ENCODE measurements at places on chromosomes 16 and 17. TPM values are rescaled to one million over a fixed set of nuclear protein-coding genes. Genes with fewer than 3 reads are reported as not detected.

The CBX4 gene
- 15.6 TPM for total RNA-seq

The CCL1 gene
- not detected for total RNA-seq

The CX3CL1 gene
- 19.1 TPM for total RNA-seq

The TMEM204 gene
- total RNA-seq, result 23.6 TPM

The NPIPB9 gene
- 6.7 TPM for total RNA-seq

The NOMO2 gene
- total RNA-seq, result 172 TPM

The RTN4RL1 gene
- total RNA-seq, result 3.6 TPM

DNA sequence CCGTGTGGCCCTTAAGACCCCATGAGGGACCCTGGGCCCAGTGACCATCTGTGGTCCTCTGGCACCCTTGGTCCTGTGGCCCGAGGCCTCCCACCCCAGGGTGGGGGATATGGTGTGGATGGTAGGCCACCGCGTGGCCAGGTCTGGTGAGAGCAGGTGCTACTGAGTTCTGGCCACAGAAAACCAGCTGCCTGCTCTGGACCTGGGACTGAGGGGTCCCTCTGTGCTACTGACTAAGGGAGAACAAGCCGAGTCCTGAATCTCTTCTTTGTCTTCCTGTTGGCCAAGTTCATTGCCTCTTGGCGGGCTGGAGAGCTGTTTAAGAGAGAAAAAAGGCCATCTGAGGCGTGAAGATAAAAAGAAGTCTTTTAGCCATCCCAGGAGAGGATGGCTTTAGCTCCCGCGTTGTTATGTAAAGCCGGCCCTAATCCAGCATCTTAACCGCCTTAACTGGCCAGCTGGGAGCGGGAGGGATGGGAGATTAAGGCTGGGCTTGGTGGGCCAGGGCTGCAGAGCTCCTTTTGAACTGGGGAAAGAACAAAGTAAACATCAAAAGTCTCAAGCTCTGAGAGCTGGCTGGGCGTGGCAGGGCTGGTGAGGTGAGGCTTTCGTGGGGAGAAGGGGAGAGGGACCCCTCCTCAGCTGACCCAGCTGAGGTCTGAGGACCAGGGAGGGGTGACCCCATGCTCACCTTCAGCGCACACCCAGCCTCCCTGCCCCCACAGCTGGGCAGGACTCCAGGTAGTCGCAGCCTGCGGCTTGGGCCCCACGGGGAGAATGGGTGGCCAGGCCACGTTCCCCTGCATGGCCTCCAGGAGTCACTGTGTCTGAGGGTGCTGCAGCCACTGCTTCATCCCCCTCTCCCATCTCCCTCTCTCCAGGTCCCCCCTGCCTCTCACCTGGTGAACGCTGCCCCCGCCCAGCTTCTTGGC, 62.4 kb downstream of the NKD1 start:
- no peaks in the 10 kb centered on the region for H3K36me3 ChIP-seq
- no peaks in the 10 kb centered on the region for H3K27me3 ChIP-seq
- DNase-seq, result no peak
- H3K27ac ChIP-seq, result no peak overlapping the region
- H3K4me1 ChIP-seq, result no peaks in the 10 kb centered on the region

GRCh38 chr17:57976594-57976993, 11.5 kb downstream of the VEZF1 start:
- H3K27me3 ChIP-seq, result no peaks in the 10 kb centered on the region
- DNase-seq, result no peak
- peaks cover 18% of the 10 kb centered on the region for H3K4me1 ChIP-seq
- H3K36me3 ChIP-seq, result peaks cover 21% of the 10 kb centered on the region
- H3K27ac ChIP-seq, result no peak overlapping the region

DNA sequence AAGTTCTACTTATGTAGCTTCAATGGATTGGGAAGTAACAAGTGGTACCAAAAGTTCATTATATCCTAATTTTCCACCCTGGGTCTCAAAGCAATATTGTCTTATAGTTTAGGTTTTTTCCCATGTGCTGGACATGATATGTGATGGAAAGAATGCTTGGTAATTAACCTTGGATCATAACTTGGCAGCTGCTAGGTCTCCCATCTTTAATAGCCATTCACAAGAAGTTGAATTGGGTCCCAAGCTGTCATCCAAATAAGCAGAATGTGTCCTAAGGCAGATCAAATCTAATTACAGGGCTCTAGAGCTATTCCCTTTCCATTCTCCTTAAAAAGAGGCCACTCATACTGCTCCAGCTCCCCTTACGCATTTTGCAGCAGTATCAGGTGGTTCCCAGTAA, 44.7 kb upstream of the KCNJ16 start:
- no peak for DNase-seq
- H3K27me3 ChIP-seq, result no peaks in the 10 kb centered on the region
- no peaks in the 10 kb centered on the region for H3K4me1 ChIP-seq
- H3K4me3 ChIP-seq, result no peak overlapping the region
- H3K27ac ChIP-seq, result no peak overlapping the region
- no peaks in the 10 kb centered on the region for H3K36me3 ChIP-seq

GRCh38 chr17:42372142-42372541, 16.1 kb downstream of the STAT3 start:
- DNase-seq, result no peak
- H3K36me3 ChIP-seq, result no peaks in the 10 kb centered on the region
- no peak overlapping the region for H3K4me3 ChIP-seq
- H3K27me3 ChIP-seq, result no peaks in the 10 kb centered on the region

DNA sequence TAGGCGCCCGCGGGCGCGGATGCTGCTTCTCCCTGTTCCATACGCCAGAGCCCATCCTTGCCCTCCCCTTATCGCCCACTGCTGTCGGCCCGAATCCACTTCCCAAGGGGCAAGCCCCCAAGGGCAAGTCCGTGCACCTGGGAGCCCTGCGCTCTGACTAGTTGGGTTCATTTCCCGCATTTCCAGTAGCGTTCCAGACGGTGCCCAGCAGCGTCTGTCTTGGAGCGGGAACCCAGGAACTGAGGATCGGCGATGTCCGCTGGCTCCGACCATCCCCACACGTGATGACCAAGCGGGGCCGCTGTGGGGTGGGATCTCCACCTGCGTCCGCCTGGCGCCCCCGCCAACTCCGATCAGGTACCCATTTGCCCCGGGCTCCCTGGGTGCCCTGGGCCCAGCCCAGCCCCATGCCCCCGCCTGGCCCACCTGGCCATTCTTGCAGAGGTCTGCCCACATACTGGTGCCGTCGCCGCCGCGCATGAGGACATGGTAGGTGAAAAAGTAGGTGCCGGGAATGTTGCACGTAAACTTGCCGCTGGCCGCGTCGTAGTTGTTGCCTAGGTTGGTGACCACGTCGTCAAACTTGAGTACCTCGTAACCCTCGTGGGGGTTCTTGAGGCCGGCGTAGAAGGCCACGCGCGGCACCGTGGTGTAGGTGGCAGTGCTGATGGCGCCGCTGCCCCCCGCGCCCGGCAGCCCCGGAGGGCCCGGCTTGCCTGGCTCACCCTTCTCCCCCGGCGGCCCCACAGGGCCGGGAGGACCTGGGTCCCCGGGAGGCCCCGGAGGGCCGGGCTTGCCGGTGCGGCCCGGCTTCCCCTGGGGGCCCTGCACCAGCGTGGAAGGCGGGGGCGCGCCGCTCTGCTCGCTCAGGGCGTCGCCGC, 837 bp downstream of the C1QL1 start:
- peaks cover 26% of the 10 kb centered on the region for H3K4me1 ChIP-seq
- peaks cover 23% of the 10 kb centered on the region for H3K27me3 ChIP-seq
- no peaks in the 10 kb centered on the region for H3K36me3 ChIP-seq
- H3K4me3 ChIP-seq, result no peak overlapping the region
- DNase-seq, result no peak

Data from body of pancreas (tissue), 4 donors.